DND-41 (cell line): ENCODE measurements at places on chromosomes 16 and 17.

GRCh38 chr16:4465977-4466779 lies 8.2 kb downstream of the NMRAL1 start:
- no peak for DNase-seq

DNA sequence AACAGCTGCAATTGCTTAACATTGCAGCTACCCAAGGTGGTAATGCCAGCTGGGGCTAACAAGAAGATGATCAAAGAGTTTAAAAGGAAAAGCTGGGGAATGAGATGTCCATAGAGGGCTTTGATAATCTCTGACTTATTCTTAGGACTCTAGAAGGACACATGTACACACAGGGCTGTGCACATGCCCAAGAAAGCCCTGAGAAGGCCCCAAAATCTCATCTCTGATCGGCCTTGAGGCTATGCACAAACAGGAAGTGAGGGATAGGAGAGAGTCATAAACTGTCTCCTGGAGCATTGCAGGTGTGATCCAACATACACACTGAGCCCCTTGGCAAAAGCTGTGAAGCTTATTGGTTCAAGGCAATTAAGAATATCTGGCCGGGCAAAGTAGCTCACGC lies 17.2 kb upstream of the RABEP1 start:
- peak; percentile 44 for DNase-seq

DNA sequence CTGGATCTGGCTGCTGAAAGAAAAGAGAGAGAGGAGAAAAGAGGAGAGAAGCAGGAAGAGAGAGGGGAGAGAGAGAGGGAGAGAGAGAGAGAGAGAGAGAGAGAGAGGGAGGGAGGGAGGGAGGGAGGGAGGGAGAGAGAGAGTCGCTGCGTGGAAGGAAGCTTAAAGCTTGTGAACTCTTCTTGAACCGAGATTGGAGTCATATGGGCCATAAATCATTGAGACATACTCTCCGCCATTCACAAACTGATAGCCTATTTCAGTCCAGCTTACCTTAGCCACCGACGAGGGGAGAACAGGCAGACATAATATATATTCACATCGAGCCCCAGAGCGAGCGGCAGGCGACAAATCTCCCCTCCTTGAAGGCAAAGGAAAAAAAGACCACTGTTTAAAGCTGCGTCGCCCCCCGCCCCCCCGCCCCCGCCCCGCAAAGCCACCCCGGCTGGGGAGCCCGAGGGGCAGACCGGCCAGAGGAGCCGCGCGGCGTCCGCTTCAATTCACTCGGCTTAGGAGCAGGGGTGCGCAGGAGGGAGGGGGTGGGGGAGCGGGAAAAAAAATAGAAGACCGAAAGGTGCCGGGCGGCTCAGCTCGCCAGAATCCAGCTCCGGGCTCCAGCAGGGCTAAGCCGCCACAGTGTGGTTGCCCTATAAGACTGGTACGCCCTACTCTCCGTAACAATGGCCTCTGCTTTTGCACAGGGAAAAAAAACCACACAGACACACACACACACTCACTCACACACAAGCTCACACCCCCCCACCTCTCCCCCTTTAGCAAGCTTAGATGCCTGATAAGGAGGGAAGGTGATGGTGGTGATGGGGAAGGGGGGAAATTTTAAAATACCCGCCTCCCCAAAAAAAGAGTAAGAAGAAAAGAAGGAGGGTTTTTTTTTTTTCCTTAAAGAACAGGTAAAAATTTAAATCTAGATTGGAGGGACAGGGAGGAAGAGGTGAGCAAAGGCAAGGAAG lies 10.6 kb upstream of the HOXB2 start:
- no peak for DNase-seq

- DNase-seq: no peak
Observed at GRCh38 chr17:16434662-16435061, 19.3 kb downstream of the TRPV2 start.

- no peak for DNase-seq
Observed at GRCh38 chr16:1989209-1990100, at the start of gene SYNGR3. SYNGR3 (plus strand) TSS chr16:1989970; CDS start chr16:1990103, 133 bp downstream.

GRCh38 chr16:81612351-81613163 lies 166.5 kb upstream of the PLCG2 start:
- DNase-seq: no peak

GRCh38 chr17:22600644-22601298 lies 908.4 kb downstream of the KCNJ18 start:
- no peak for DNase-seq

DNA sequence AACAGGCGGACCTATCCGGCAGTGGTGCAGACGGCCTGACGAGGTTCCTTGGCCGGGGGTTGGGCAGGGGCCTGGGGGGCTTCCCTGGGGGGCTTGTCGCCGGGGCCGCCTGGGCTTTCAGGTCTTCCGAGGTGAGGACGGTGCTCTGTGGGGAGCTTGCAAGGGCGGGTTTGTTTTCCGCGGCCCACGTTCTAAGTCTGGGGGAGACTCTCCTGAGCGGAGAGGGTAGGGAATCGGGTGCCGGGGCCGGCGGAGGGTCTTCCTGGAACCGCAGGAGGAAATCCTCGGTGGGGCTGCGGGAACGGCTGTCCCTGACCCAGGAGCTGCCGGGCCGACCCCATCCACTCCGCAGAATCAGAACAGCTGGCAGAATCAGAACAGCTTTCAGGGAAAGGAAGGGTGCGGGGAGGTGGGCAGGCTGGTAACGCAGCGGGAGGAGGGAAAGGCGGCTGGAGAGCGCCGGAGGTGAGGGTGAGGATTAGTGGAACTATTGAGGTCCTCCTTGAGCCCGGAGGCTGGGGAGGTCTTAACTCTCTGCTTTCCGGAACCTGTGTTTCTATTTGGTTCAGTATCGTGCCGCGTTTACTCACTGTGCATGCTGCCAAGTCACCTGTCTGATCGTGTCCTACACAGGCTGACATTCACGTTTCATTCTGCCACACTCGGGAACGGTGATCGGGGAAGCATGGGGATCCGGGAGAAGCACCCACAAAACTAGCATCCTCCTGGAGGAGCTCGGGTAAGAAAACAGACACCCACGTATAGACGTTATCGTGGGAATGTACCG lies 28.9 kb downstream of the CPSF4L start:
- no peak for DNase-seq

- no peak for DNase-seq
Observed at GRCh38 chr16:22887445-22887844, 73.5 kb downstream of the HS3ST2 start.

DNA sequence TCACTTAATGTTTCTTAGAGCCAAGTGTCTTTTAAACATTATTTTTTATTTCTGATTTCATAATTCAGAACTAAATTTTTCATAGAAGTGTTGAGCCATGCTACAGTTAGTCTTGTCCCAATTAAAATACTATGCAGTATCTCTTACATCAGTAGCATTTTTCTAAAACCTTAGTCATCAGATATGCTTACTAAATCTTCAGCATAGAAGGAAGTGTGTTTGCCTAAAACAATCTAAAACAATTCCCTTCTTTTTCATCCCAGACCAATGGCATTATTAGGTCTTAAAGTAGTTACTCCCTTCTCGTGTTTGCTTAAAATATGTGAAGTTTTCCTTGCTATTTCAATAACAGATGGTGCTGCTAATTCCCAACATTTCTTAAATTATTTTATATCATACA lies 13.6 kb upstream of the BCAS3 start:
- DNase-seq: no peak

DNA sequence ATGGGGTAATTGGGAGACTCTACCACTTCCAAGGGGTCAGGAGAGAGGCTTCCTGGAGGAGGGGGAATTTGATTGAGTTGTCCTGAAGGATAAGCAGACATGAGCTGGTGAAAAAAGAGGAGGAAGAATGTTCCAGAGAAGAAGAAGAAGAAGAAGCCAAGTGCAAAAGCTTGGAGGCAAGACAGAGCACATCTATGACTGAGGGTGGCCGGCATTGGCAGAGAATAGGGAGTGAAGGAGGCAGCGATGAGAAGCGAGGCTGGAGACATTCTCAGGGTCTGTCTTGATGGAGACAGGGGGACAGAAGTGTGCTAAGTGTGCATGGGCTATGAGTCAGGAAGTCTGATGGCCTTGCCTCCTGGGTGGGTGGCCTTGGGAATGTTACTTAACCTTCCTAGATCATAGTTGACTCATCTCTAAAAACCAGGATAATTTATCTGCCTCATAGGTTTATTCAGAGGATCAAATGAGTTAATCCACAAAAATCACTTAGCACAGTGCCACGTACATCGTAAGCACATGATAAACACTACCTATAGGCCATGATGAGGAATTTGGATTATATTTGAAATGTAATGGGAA lies 171.7 kb downstream of the ABCC12 start:
- no peak for DNase-seq

GRCh38 chr16:48272837-48273421 lies 25.6 kb upstream of the ABCC11 start:
- no peak for DNase-seq
